Globus pallidus (tissue), 1 donor: ENCODE measurements at places on chromosomes 4 and X.

DNA sequence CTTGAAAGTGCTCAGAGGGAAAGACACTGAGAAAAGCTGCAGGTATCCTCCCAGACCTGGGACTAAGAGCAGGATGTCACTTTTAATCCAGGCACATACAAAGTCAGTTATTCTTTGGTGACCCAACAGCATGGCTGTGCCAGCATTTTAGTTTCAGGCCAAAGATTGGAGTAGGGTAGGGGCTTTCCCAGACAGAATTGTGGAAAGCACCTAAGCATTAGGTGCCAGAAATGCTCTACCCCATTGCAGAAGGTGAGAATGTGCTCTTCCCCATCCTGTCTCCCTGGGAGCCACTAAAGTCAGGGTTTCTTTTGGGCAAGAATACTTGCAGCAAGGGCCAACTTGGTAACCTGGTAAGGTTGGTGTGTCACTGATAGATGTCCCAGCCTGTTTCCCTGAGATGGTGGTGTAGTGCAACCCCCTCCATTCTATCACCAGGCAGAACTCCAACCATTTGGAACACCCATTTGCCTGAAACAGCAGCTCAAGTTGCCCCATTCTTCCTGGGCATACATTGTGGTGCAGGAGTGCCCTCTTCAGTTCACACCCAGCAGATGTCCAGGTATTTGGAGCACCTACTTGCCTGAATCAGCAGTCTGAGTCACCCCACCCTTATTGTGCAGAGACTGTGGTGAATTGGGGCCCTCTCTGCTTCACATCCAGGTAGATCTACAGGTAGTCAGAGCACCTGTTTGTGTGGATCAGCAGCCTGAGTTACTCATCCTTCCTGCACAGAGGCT is 183.5 kb downstream of the ZC4H2 start:
- DNase-seq, result no peak

DNA sequence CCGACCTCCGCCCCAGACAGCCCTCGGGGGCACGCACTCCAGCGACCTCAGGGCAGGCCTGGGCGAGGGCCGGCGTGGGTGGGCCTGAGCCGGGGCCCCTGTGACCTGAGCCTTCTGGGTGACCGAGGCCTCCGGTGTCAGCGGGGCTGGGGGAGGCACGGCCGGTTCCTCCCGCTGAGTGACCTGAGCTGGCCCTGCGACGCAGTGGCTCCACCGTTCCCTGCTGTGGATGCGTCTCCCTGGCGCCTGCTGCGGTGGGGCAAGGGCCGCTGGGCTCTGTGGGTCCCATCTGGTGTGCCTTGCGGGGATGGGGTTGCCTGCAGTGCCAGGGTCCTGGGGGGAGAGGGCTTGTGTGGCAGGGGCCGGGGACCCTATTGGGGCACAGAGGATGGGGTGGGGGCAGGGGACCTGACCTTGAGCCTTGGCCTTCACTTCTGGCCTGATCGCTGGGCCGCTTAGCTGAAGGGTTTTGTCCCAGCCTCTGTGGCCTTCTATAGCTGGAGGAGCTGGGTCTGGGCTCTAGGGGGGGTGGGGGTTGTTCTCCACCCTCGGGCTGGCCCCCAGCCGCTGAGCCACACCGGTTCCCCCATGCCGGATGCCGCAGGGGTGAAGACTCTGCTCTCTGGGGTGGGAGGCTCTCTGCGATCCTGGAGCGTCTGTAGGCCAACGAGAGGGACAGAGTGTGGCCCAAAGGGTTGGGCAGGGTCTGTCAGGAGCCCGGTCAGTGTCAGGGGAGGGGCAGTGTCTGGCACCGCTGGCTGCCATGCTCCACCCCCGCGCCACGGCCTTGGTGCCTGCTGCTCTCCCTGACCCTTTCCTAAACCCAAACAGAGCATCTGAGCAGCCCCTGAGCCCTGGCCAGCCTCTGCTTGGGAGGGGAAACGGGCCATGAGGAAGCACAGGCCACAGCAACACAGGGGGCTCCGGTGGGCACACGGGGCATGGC is 2.3 kb downstream of the NAT8L start:
- no peak for DNase-seq

DNA sequence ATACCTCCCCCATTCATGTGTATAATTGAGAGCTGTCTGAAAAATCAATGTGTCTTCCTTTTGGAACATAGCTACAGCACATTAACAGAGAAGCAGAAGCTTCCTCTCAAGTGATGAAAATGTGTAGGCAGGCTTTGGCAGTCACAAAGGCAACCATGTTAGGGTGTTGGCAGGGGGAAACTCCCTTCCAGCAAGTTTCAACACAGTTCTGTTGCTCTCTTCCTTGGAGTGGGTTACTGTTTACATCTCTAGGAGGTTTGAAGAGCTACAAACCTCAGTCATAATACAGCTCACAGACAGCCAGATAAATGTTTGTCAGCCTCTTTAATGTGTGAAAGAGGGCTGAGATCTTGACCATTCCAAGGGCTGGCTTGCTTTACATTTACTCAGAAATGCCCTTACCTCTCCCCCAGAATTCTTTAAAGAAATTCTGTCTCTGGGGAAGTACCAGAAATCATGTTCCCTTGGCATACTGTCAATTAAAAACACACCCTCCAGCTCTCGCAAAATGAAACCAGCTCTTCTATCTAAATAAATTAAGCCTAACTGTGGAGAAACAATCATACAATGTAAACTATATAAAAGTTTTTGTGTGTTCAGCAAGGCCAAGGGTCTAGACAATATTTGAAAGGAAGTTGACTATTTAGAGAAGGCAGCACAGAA is 18.9 kb downstream of the ZBTB33 start:
- DNase-seq, result no peak

GRCh38 chr4:127533028-127533700 is 99.6 kb upstream of the INTU start:
- no peak for DNase-seq
